Bladder microvascular endothelial cell (primary cell): ENCODE measurements at places on chromosomes 13 and 19. TPM values are rescaled to one million over a fixed set of nuclear protein-coding genes. Genes with fewer than 3 reads are reported as not detected.

C5AR1 gene
- total RNA-seq, result not detected in 2 replicates

IL4I1 gene
- total RNA-seq, result 4.0 and 7.0 TPM in 2 replicates

AZU1 gene
- not detected in 2 replicates for total RNA-seq

ZNF549 gene
- 2.6 and 5.5 TPM in 2 replicates for total RNA-seq

SYDE1 gene
- 9.9 and 14.8 TPM in 2 replicates for total RNA-seq

PGLYRP2 gene
- total RNA-seq, result not detected in 2 replicates

SWSAP1 gene
- total RNA-seq, result 0.57 and 1.1 TPM in 2 replicates

CDX2 gene
- total RNA-seq, result not detected in 2 replicates

ZSCAN1 gene
- total RNA-seq, result 0.16 and 0.25 TPM in 2 replicates

PSG3 gene
- total RNA-seq, result 0.13 and 0.16 TPM in 2 replicates

ZNF600 gene
- total RNA-seq, result 1.8 and 5.6 TPM in 2 replicates

POU4F1 gene
- total RNA-seq, result under 0.01 and 0.06 TPM in 2 replicates

KLHL1 gene
- total RNA-seq, result not detected in 2 replicates

ZNF682 gene
- total RNA-seq, result 1.1 and 3.8 TPM in 2 replicates

LSM14A gene
- total RNA-seq, result 99.4 and 172 TPM in 2 replicates

TPTE2 gene
- not detected in 2 replicates for total RNA-seq

HNRNPA1L2 gene
- 1.5 and 3.2 TPM in 2 replicates for total RNA-seq

CD33 gene
- total RNA-seq, result not detected in 2 replicates

DCAF15 gene
- total RNA-seq, result 11.3 and 15.8 TPM in 2 replicates

GNG7 gene
- total RNA-seq, result 0.49 and 2.1 TPM in 2 replicates

SIGLEC10 gene
- total RNA-seq, result not detected in 2 replicates

ZNF763 gene
- total RNA-seq, result 1.1 and 2.1 TPM in 2 replicates

GET3 gene
- 66.6 and 79.8 TPM in 2 replicates for total RNA-seq
